ENCODE measurements at places on chromosomes 4 and X.

- no peak for DNase-seq
Measured at GRCh38 chrX:29083823-29084222, 496.6 kb downstream of the IL1RAPL1 start.

DNA sequence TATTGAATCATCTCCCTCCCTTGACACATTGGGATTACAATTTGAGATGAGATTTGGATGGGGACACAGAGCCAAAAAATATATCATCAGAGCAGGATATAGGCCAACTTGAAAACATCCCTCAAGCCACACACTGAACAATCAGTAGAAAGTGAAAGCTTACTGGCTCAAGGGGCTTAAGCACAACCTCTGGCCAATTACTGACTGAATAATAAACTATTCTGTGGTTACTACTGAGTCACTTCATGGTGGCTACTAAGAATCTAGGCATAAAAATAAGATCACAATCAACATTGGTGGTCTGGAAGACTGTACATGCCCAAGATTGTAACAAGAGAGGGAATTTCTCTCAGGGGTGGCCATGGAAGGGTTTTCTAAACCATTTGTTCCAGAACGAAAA, 27.4 kb upstream of the GPR174 start:
- DNase-seq: no peak

DNA sequence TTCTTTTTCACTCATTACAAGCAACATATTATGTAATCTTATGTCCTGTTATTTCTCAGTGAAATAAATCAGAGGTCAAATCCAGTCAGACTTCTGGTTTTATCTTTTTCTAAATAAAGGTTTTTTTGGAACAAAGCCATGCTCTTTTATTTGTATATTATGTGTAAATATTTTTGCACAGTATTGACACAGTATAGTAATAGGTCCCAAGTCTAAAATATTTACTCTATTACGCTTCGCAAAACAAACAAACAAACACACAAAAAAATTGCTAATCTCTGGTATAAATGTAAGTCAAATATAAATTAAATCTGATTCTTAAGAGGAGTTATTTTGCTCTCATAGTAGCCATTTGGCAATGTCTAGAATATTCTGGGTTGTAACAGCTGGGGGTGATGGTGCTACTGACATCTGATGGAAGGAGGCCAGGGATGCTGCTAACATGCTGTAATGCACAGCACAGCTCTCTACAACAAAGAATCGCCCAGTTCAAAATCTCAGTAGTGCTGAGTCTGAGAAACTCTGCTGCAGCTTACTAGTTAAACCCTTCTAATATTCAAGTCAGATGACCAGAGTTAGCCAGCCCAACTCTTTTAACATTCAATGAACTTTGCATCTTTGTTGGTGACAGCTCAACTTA, 602.1 kb downstream of the RAB28 start:
- DNase-seq: no peak

- no peak for DNase-seq
Measured at GRCh38 chr4:77268108-77268507, 111.1 kb downstream of the CCNG2 start.

GRCh38 chrX:20789103-20789502, 522.4 kb upstream of the RPS6KA3 start:
- no peak for DNase-seq
